ENCODE measurements at places on chromosomes 12 and 14. TPM values are rescaled to one million over a fixed set of nuclear protein-coding genes. Genes with fewer than 3 reads are reported as not detected.

CD163L1 gene
- not detected for polyA plus RNA-seq

DNA sequence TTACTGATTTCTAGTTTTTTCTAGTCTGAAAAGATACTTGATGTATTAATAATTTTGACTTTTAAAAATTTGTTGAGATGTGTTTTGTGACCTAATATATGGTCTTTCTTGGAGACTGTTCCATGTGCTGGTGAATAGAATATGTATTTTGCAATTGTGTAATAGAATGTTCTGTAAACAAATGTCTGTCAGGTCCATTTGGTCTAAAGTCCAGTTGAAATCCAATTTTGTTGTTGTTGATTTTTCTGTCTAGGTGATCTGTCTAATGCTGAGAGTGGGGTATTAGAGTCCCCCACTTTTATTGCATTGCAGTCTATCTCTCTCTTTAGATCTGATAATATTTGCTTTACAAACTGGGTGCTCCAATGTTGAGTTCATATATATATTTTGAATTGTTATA lies 175.8 kb downstream of the RPAP3 start:
- no peak for DNase-seq

ISCA2 gene
- 73.1 TPM for polyA plus RNA-seq

GRCh38 chr12:94987076-94987669 lies 16.3 kb downstream of the NDUFA12 start:
- no peak for DNase-seq

DNA sequence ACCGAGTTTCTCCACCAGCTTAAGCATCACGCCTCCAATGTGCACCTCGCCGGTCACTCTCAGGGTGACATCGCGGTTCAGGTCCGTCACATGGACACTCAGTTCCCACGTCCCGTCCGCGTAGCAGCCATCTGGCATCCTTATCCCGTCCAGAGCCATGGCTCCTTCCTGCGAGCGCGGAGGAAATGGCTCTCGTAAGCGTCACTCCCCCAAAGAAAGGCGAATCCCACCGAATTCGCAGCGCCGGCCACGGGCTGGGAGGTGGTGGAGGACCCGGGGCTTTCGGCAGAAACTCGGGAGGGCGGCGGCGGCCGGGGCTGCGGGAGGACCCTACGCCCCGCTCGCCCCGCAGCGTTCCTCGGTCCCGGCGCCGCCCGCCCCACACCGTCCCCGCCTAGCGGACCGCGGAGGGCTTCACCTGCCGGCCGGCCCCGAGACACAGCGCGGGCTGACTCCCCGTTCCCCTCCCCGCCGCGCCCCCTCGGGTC lies 396 bp downstream of the FERMT2 start:
- DNase-seq = peak; percentile 6

GRCh38 chr14:53175375-53175774 lies 22.3 kb upstream of the DDHD1 start:
- no peak for DNase-seq

NANOG gene
- not detected for polyA plus RNA-seq
